ENCODE measurements at places on chromosomes 16 and 17.

DNA sequence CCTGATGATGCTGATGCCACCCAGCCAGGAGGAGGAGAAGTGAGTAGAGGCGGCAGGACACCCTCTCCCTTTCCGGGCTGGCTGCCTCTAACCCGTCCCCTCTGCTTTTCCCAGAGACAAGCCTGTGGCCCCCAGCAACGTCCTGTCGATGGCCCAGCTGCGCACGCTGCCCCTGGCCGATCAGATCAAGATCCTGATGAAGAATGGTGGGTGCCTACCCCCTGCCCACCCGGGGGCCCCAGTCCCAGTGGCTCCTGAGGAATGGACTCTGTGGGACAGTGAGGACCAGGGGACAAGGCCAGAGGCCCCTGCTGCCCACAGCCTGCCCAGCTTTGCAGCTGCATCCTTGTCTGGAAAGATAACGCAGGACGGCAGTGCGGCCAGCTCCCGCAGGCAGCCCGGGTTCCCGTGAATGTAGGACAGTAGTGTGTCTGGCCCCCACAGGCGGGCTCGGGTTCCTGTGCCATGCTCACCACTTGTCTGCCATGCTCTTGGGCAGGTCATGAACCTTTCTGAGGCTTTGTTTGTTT, 19.9 kb downstream of the POLR3E start:
- no peak for DNase-seq

- DNase-seq = no peak
These were observed 38.8 kb downstream of the EFCAB5 start for GRCh38 chr17:29980261-29980660.

DNA sequence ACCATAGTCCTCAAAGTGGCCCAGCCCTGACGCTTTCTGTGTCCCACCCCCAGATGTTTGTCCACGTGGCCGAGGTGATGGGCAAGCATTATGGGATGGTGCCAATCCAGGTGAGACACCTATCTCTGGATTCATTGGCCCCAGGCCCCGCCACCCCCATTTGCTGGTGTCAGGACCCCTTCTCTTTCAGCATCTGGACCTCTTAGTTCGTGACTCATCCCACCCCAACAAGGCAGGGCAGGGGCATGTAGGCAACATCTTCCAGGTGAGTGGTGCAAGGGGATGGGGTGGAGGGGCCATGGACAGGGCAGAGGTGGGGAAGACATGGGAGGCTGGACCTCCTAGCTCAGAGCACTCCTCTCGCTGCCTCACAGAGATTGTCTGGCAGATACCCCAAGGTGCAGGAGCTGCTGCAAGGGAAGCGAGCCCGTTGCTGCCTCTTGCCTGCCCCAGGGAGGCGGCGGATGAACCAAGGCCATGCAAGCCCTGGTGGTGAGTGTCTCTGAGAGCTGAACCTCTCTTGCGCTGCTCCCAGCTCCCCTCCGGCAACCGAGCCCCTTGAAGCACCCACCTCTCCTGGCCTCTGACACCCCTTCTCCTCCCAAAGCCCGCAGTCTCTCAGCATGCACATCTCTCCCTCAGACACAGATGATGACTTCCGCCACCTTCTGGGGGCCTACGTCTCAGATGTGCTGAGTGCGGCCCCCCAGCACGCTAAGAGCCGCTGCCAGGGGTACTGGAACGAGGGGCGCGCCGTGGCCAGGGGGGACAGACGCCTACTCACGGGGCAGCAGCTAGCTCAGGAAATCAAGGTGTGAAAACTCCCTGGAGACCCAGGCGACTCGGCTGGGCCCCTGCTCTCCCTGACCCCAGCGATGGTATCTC, 3.6 kb downstream of the RNF112 start:
- no peak for DNase-seq

GRCh38 chr16:74892574-74893461, 92.1 kb downstream of the WDR59 start:
- DNase-seq = no peak

DNA sequence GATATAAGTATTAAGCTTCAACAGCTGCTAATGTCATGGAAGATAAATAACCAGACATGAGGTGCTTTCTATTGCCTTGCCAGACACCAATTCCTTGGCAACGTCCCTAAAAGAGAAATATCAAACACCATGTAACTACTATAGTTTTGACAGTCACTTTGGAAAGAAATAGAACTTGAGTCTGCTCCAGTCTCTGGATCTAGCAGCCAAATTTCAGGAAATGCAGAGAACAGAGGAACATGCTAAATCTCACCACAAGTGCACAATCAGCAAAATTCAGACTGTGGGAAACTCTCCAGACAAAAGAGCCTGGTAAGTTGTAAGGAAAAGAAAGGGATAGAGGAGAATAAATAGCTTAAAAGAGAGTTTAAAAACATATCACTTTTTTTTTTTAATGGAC, 28.4 kb upstream of the TANC2 start:
- no peak for DNase-seq

GRCh38 chr16:709566-710499, 4.2 kb upstream of the FBXL16 start:
- DNase-seq = peak; percentile 23

- no peak for DNase-seq
These were observed 284 bp upstream of the COPZ2 start for GRCh38 chr17:48037838-48038323.

GRCh38 chr17:80308692-80309517, 48.3 kb downstream of the RNF213 start:
- no peak for DNase-seq

DNA sequence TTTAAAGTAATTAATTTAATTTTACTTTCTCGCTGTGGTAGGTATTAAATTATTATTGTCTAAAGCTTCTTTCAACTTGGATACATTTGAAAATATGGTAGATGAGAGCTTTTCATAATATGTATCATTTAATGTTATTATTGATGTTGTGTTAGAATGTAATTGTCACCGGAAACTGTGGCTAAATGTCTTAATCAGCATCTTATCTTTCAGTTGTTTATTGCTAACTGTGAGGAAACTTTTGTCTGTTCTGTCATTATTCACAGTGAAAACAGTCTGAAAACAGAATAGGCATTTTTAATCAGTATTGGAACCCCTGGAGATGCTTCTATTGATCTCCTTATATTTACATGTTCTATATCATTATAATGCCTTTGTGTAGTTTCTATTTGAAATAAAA, 120.7 kb downstream of the STXBP4 start:
- DNase-seq = no peak

DNA sequence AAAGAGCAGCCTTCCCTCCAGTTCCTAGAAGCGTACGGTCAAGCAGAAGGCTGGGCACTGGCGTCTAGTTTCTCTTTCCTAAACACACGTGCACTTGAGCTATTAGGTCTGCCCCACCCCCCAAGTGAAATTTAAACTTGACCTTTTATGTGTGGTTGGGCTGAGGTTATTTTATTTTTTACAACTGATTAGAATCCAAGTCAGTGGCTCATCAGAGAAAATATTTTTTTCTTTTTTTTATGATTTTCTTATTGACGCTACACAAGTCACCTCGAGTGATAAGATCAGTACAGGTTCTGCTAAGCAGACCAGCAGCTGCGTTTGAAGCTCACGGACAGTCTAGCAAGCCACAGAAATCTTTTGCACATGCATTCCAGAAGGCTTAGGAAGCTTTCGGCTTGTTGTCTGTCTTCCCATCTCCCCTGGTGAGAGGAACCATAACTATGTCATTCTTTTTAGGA, 95.1 kb downstream of the ZFHX3 start:
- DNase-seq = no peak

DNA sequence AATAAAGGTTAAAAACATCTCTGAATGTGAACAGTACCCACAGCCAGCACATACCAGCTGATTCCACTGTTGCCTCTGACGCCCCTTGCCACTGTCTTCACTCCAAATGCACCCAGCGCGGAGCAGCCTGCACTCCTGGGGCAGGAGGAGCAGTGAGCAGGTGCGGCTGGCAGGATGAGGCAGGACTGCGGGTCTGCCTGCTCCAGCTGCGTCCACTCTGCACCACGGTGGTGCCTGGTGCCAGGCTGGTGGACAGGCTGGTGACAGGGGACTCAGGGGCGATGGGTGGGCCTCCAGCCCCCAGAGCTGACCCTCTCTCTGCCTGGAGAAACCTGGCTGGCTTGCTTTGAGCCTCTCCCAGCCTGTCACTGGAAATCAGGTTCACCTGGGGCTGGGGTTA, 9.4 kb downstream of the RAB40B start:
- no peak for DNase-seq

GRCh38 chr16:15649727-15650018, 372 bp upstream of the NDE1 start:
- no peak for DNase-seq
